ENCODE measurements at places on chromosomes 4 and X.

- no peak for DNase-seq
These were observed 2.2 kb downstream of the NEXMIF start for GRCh38 chrX:74922922-74923543.

DNA sequence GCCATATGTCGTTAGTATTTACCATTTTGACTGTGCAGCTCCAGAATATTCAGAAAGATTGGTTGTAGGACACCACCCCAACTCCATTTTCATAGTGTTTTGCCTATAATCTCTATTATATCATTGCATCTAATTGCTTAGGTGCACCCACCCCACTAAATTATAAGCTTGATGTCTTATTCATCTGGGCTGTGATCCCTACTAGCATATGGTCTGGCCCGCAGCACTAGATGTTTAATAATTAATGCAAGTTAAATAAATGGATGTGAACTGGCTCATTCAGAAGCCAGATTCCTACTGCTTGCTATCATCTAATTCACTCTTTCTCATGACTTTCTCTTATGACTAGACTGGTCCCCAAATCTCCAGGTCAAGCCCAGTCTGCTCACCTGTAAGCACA lies 143.5 kb downstream of the RELL1 start:
- DNase-seq: no peak

DNA sequence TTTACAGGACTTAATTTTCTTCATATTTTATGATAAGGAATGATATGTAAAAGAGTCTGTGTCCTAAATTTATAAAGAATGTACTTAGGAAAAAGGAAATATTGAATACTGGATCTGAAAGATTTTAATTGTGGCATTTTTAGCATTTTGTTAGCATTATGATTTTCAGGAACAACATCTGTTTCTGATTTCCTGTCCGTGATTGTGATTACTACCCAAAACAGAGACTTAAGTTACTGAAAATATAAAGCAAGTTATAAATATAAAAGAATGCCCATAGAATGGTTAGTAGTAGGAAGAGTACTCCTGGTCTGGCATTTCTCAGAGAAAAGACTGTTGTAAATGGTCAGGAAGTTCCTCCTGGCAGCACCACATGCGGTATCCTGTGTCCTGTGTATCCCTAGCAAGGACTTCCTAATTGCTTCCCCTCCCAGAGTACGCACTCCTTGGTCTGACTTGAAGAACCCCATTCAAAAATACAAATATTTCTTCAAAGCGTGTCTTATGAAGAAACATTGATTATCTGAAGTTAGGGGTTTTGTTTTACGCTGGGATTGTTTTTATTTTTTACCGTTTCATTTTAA lies 88.9 kb downstream of the RS1 start:
- no peak for DNase-seq

- DNase-seq: no peak
These were observed 136.1 kb downstream of the CEP135 start for GRCh38 chr4:56084851-56085250.

DNA sequence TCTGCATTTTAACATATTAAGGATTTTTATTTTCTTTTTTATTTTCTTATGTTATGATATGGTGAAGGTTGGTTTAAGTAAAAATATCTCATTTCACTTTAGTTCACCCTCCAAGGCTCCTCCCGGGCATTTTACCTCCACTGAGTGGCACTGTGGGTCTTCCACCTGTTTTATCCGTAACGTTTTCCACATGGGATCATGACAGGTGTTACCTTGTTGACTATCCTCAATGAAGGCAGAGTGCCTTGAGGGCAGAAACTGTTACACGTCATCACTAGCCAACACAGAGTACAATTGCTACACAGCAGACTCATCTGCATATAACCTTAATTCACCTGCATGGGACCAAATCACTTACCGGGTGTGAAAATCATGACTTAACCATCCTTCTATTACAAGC lies 105.8 kb downstream of the GEMIN8 start:
- no peak for DNase-seq

DNA sequence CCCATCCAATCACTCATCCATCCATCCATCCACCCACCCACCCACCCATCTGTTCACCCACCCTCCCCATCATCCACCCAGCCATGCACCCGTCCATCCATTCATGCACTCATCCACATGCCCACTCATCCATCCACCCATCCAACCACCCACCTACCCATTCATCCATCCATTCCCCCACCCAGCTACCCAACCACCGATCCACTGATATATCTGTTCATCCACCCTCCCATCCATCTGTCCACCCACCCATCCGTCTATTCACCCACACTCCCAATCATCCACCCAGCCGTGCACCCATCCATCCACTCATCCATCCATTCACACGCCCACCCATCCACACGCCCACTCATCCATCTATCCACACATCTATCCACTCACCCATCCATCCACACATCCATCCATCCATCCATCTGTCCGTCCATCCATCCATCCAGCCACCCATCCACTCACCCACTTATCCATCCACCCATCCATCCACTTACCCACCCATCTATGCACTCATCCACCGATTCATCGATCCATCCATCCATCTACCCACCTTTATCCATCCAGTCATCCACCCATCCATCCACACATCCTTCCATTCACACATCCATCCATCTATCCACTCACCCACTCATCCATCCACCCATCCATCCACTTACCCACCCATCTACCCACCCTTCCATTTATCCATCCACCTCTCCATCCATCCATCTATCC lies 28.4 kb downstream of the ASMTL start:
- peak; percentile 25 for DNase-seq

GRCh38 chrX:100695302-100695701 lies 36.6 kb downstream of the SYTL4 start:
- DNase-seq: no peak

DNA sequence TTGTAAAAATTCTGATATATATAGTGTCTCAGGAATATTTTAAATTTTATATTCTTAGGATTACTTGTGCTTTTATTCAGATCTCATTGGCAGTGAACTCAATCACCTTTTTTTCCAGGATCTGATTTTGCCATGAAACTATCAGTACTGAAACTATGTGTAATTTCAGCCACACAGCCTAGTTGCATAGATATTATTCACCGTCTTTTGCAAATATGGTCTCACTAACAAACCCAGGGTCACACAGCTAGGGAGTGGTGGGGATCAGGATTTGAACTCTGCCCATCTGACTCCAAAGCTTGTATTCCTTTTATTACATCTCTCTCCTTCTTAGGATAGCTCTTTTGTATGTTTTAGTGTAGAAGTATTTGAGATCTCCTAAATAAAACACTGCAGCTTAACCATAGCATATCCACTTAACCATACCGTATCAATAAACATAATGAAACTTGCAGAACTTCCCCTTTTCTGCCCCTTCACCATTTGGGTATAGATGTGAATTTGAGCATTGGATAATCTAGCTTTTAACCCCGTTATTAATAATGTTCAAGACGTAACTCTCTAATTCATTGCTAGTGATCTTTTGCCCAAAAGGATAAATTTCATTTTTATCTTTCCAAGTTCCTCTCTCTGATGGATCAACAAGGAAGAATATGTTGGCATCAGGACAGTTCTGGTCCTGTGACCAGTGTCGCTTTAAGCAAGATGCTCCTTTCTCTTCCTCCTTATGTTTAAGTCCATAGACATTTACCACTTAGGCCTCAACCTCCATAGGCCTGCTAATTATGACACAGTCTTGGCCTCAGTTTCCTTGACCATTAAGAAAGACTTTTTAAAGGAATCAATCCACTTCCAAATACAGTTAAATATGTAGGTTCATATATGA lies 74.6 kb downstream of the RAPGEF2 start:
- DNase-seq: no peak

DNA sequence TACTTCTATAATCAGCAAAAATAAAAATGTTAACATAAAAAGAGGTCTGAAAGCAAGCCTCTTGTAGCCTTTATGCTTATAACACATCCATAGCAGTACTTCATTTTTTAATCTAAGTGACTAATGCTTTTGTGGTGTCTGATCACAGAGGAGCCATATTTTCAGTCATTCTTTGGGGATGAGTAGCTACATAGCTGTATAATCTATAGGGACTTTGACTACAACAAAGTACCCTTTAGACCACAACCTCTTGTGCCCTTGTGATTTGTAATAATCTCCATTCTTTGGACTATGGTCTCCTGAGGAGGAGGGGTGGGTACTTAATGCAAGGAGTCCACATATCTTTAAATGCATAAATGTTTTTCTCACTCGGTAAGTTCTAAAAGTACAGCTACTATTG lies 9.6 kb downstream of the DRP2 start:
- DNase-seq: no peak

GRCh38 chr4:39730072-39730471 lies 32.1 kb downstream of the UBE2K start:
- DNase-seq: no peak

DNA sequence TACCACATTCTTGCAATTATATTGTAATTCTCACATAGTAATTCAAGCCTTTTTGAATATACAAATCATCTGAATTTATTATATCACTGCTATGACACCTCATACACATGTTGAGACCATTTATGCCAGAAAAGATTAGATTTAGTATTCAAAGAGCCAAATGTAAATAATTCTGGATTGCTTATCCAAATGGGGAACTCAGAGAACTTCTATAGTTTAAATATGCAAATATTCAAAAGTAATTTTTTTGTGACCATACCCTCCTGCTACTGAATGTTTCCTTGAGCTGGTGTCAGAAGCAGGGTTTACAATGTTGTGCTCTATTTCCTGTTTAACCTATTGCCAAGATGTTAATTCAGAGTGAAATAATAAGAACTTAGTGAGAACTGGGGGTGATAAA lies 372.2 kb downstream of the TRIML1 start:
- DNase-seq: no peak

DNA sequence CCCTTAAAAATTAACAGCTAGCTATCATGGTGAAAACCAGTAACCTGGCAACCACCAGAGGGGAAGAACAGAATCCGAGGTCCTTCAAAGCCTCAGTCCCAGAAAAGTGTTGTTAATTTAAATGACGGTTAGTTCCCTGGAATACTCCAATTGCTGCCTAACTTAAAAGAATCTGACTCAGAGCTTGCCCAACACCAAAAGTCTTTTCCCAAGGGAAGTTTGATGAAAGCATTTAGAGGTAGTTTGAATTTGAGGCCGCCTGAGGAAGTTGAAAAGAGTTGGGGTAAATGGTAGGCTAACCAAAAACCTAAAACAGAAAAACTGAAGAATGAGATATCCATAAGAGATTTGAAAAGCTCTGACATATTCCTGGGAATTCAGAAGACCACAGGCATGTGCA lies 46.6 kb downstream of the IL13RA2 start:
- DNase-seq: no peak

Measured in RWPE2 (cell line).